Neural cell (in vitro differentiated cells): ENCODE measurements at places on chromosomes 2 and 18. TPM values are rescaled to one million over a fixed set of nuclear protein-coding genes. Genes with fewer than 3 reads are reported as not detected.

ARHGAP25 gene
- polyA plus RNA-seq, result not detected in 2 replicates

MBD2 gene
- 16.4 and 20.5 TPM in 2 replicates for polyA plus RNA-seq

GKN2 gene
- polyA plus RNA-seq, result not detected in 2 replicates

ADGRF3 gene
- polyA plus RNA-seq, result 0.12 and 0.42 TPM in 2 replicates

RESP18 gene
- not detected in 2 replicates for polyA plus RNA-seq

CXCR4 gene
- polyA plus RNA-seq, result 0.50 and 1.6 TPM in 2 replicates

CNTNAP5 gene
- 19.3 and 39.0 TPM in 2 replicates for polyA plus RNA-seq

CHCHD5 gene
- 34.9 and 41.1 TPM in 2 replicates for polyA plus RNA-seq

AQP12B gene
- not detected in 2 replicates for polyA plus RNA-seq

CCBE1 gene
- polyA plus RNA-seq, result 0.19 TPM in 1 of 2 replicates, not detected in the other

LIMS2 gene
- polyA plus RNA-seq, result not detected in 2 replicates

VSNL1 gene
- polyA plus RNA-seq, result 64.1 and 69.7 TPM in 2 replicates

MAP2 gene
- polyA plus RNA-seq, result 436 and 450 TPM in 2 replicates

CCT7 gene
- 309 and 310 TPM in 2 replicates for polyA plus RNA-seq

POTEJ gene
- 0.16 TPM in 1 of 2 replicates, not detected in the other for polyA plus RNA-seq
